Iris pigment epithelial cell (primary cell): ENCODE measurements at places on chromosomes 11 and 22.

DNA sequence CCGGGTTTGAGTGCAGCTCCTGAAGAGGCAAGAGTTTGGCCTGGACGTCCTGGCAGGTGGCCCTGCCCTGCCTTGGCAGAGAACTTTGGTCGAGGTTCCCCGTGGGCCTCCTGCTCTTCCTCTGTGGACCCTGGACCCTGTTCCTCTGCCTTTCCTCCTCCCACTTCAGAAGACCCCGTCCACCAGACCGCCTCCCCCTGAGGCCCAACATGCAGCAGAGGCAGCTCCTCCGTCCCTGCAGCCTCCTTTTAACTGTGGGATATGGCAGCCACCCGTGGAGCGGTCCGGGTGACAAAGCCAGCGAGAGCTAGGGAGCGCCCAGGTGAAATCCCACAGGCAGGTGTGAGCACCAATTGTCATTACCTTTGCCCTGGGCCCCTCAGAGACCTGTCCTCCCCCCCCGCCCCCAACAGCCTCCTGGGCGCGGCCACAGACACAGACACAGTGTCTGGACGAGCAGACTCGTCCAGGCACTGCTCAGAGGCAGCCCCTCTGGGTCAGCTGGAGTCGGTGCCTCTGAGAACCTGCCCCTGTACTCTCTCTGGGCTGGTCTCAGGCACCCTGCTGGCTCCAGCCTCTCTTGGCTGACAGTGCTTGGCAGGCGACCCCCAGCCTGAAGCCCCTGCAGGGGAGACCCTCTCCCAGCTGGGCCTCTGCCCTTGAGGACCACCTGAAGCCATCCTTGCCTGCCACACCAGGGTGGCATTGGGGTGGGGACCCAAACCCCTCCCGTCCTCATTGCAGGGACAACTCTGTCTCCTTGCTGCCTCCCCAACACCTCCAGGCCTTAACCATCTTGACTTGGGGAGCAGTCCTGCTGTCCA lies 4.1 kb upstream of the PTDSS2 start:
- no peak for DNase-seq

GRCh38 chr11:128832121-128832497 lies 35.0 kb downstream of the KCNJ1 start:
- DNase-seq, result no peak

GRCh38 chr11:73210916-73211667 lies 7.0 kb upstream of the P2RY2 start:
- peak; percentile 32 for DNase-seq

GRCh38 chr11:96393753-96394348 lies 4.0 kb downstream of the JRKL start:
- DNase-seq, result peak; percentile 65

- no peak for DNase-seq
Measured at GRCh38 chr22:44825310-44826150, 73.2 kb downstream of the ARHGAP8 start.

- no peak for DNase-seq
Measured at GRCh38 chr11:61682093-61682732, 2.0 kb downstream of the DAGLA start.

DNA sequence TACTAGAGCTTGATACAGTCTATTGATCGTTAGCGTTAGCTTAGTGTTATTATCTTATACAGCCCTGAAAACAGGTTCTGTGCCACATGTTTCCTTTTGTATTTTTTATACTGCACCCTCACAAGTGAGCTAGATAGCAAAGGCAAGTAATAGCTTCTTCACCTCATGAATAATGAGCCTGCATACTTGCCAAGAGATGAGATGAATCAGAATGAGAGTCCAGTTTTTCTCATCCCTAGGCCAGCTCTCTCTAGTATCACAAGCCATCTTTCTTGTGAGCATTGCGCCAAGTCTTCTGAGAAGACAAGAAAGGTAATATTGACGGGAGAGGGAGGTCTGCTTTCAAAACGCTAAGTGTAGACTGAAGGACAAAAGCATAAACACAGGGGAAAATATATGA lies 8.7 kb upstream of the CARD18 start:
- DNase-seq, result peak; percentile 70

- DNase-seq, result peak; percentile 27
Measured at GRCh38 chr11:59754494-59754858, 700 bp upstream of the STX3 start.
